ENCODE measurements at places on chromosomes 5 and 9.

- DNase-seq = no peak
These were observed 551 bp upstream of the CAAP1 start for GRCh38 chr9:26893030-26893676.

GRCh38 chr9:105251733-105252404 is 7.4 kb downstream of the SLC44A1 start:
- DNase-seq = no peak

DNA sequence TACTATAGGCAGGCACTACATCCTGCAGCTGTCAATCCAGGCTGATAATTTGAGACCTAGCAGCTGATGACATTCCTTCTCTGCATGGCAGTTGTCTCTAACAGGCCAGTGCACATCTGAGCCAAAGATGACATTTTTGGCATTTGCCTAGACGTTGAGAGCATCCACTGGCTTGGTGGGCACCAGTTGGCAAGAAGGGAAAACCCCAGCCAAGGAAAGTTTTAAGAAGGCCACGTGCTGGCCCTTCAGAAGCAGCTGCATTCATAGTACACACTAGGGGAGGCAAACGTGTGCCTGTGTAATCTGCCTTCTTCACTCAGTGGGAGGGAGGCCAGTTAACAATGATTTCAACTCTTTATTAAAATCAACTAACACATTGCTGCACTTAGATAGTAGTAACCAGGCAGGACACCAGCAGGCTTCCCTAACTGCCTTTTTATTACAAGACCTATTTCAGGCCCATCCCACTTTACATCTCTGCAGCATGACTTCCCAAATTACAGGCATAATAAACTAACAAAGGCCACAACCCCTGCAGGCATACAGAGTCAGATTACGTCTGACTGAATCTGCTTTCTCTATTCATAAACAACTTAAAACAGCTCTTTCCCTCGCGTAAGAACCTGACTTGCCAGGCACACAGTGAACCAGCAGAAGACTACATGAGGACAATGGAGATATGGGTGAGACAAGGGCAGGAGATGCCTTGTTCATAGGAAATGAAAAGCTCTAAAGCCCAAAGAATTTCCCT is 576.3 kb downstream of the PDE4D start:
- DNase-seq = no peak

- DNase-seq = no peak
These were observed 7.3 kb downstream of the ENG start for GRCh38 chr9:127847178-127847510.

DNA sequence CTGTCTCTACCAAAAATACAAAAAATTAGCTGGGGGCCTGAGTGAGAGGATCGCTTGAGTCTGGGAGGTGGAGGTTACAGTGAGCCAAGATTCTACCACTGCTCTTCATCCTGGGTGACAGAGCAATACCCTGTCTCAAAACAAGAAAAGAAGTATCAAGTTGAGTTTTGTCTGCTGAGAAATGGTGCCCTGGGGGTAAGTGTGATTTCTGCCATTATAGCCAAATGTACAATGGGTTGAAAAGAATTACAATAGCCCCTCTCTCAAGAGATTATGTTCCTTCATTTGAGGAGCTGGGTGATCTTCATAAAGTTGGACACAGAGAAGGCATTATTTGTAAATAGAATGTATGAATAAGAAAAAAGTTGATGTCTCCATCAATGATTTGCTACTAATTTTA is 189.4 kb downstream of the GOLPH3 start:
- no peak for DNase-seq

- no peak for DNase-seq
These were observed 60.1 kb downstream of the LMX1B start for GRCh38 chr9:126673689-126674364.

GRCh38 chr5:133993185-133993936 is 11.4 kb downstream of the VDAC1 start:
- no peak for DNase-seq

DNA sequence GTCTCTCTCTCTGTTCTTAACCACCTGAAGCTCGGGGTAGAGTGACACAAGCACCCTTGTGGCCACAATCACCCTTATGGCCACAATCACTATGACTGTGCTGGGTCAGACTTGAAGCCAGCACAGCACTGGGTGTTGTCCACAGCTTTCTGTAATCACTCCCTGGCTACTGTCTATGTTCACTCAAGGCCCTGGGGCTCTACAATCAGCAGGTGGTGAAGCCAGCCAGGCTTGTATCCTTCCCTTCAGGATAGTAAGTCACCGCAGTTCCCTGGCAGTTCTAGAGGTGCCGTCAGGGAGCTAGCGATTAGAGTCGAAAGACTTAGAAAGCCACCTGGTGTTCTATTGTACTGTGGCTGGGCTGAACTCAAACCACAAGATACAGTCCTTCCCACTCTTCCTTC is 44.2 kb downstream of the GDA start:
- no peak for DNase-seq

GRCh38 chr5:172028167-172028566 is 21.7 kb upstream of the FBXW11 start:
- no peak for DNase-seq

DNA sequence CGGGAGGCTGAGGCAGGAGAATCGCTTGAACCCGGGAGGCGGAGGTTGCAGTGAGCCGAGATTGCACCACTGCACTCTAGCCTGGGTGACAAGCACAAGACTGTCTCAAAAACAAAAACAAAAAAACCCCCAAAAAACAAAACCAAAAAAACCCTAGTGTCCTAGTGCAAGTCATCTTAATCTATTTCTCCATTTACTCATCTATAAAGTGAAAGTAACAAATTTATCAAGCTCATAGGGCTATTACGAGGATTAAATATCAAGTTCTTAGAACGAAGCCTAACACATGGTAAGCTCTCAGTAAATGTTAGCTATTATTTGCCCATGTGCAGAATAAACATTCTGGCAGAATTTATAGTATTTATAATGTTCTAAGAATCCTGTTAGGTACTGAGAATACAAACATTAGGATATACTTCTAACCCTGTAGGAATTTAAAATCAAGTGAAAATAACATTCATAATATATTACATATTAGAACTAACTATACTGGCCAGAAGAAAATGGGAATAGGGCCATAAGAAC is 45.0 kb downstream of the GOLPH3 start:
- DNase-seq = no peak

Data from right forelimb (tissue), 1 donor.